ENCODE measurements at places on chromosomes 6 and 20.

- no peak for DNase-seq
Measured at GRCh38 chr20:6421321-6422248, 298.8 kb upstream of the FERMT1 start.

- no peak for DNase-seq
Measured at GRCh38 chr6:147752689-147753403, 244.4 kb downstream of the SAMD5 start.

- DNase-seq = no peak
Measured at GRCh38 chr6:153192943-153193885, 62.1 kb upstream of the RGS17 start.

DNA sequence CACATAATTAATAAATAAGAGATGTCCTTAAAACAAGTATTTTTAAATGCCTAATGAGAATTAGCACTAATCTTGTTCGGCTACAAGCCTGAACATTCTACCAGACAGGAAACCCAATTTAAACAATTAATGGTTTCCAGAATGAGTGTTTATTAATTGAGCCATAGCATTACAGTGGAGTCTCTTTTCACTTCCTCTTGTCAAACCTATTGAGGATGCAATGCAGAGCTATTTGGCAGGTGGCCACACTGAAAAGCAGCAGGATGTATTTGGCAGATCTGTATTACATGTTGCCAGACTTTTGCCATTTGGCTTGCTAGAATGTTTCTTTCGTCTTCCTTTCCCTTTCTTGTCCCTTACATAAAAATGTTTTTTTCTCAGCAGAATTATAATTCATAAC lies 475.2 kb upstream of the MARCKS start:
- no peak for DNase-seq

DNA sequence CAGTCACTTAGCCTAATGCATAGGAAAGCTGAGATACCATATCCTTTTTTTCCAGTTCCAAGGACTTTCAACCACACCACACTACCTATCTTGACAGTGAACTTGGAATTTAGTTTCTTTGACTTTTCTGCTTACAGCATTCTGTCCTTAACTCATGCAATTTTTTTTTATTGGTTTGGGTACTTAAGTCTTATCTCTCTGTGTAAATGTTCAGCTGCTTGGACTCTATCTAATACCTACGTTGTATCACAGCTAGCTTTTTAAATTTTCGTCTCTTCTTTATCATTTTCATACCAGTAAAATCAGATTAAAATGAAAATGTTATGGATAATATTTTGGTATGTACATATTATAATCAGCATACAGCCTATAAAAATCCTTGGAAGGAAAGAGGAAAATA lies 106.9 kb upstream of the ADGRF1 start:
- no peak for DNase-seq

- no peak for DNase-seq
Measured at GRCh38 chr20:53149148-53149889, 177.2 kb downstream of the TSHZ2 start.

- no peak for DNase-seq
Measured at GRCh38 chr20:30484749-30485070, 772.8 kb upstream of the DEFB115 start.

DNA sequence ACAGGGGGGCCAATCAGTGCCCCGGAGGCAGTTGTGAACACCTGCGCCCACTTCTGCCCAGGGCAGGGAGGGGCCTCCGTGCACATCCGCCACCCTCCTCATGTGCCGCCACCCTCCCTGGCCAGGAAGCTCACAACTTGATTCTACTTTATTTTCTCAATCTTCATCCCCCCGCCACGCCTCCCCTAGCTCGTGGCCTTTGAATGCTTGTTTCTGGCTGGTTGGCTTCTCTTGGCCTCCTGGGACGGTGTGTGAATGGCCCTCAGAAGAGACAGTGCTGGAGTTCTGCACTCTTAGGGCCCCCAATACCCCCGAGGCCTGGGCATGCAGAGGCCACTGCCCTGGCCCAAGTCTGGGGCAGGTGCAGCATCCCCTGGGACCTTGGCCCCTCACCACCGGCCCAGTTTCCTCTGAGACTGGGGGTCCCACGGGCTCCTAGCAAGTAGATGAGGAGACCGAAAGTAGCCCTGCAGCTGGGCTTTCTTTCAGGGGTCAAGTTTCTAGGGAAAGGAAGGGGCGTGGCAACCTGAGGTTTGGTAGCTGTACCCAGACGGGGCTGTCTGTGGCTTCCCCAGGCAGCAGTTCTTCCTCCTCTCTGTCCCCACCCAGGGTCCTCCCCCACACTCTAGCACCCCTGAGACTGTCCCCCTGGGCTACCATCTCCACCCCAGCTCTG lies 1.3 kb downstream of the RGS19 start:
- DNase-seq = no peak

DNA sequence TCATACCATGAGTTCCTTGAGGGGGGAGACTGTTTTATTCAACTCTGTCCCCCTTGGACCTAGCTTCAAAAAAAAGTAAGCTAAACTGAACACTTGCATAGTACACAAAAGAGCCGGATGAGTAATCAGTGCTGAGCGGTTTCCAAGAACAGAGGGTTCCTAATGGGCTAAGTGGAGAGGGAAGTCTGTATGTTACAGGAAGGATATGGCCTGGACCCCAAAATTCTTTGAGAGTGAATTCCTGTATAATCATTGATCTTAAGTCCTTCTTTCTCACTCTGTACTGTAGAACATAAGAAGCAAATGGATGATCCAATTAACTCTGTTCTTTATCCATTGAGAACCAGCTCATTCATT lies 324.7 kb upstream of the CNR1 start:
- DNase-seq = no peak

DNA sequence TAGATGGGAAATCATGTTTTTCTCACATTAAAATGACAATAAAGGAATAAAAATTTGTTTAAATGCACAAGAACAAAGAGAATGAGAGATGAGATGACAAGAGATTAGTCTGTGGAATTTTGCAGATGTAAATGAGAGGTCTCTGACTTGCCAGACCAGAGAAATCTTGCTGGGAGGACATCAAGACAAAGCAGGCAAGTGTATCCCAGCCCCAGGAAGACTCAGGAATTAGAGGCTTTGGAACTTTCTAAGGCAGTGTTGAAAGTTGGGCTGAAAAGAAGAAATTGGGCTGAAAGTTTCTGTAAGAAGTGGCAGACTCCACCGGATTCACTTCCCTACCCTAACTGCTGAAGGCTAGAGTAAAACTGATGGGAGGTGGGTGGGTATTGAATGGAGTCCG lies 54.6 kb downstream of the AFDN start:
- no peak for DNase-seq

- DNase-seq = no peak
Measured at GRCh38 chr6:135033238-135033637, 21.4 kb downstream of the HBS1L start.

DNA sequence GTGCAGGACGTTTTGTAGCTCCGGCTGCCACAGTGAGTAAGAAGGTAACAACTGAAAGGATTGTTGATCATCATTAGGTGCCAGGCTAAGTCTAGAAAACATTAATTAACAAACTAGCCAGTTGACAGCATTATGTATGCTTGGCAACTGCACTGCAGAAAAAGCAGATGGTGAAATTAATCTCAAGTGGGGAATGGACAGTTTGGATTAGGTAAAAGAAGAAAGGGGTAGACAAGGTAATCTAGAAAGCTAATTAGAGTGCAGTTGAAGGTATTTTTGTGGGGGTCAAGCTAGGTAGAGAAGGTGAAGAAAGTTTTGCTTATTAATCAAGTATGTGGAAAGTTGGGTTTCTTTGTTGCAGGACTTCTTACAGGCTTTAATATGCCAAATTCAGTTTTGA lies 69.7 kb upstream of the HINT3 start:
- no peak for DNase-seq

All from hematopoietic multipotent progenitor cell treated with erythropoietin and hydrocortisone succinate and interleukin-3 and kit ligand, for 15 days (in vitro differentiated cells).